ENCODE measurements at places on chromosomes 3 and 15.

- no peak for DNase-seq
Measured at GRCh38 chr3:123021996-123022510, 5.5 kb downstream of the SEMA5B start.

- no peak for DNase-seq
Measured at GRCh38 chr15:66046751-66047150, 177.5 kb downstream of the RAB11A start.

GRCh38 chr3:156148345-156148945 is 28.1 kb downstream of the KCNAB1 start:
- no peak for DNase-seq

DNA sequence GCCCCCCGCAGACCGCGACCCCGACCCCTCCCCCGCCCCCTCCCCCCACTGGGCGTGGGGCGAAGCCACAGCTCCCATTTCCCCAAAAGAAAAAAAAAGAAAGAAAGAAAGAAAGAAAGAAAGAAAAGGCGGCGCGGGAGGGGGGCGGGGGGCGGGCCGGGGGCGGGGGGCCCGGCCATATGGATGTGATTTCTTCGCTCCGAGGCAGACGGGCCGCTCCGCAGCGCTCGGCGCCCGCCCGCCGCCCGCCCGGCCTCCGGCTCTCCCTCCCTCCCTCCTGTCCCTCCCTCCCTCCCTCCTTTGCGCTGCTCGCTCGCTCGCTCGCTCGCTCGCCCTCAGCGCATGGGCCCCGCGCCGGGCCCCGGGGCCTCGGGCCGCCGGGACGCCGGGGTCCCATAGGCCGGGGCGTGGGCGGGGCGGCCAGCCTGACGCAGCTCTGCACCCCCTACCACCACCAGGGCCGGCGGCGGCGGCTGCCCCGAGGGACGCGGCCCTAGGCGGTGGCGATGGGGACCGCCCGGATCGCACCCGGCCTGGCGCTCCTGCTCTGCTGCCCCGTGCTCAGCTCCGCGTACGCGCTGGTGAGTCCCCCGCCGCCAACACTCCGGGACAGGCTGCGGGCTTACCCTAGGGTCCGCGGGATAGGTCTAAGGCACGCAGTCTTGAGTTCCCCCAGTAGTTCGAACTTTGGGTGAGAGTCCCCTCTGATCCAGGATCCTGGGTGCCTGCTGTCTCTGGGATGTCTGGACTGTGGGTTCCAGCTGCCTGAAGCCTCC is 5.7 kb downstream of the PTH1R start:
- no peak for DNase-seq

DNA sequence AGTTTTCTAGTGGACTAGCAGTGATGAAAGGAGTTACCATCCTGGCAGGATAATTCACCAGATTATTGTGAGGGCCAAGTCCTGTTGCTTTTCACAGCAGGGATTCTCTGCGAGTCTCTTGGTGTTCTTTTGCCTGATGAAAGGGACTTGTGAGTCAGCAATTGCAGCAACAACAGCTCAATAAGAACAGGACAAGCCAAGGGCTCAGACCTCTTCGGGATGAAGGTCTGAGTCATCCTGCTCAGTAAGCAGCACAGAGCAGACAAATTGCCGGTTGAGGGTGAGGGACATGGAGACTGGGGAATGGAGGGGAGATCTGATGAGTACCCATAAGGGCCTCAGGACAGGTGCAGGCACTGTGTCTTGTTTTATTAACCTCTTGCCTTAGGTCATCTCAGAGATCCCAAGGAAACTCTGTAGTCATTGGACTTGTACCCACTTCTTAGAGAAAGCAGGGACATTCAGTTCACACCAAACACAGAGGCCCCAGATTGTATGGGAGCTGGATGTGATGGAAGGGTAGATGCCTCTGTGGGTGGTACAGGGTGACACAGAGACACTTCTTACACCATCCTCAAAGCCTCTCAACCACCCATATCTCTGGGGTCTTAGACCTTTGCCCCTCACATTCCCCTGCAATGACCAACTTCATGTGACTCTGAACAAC is 173.8 kb upstream of the TLE3 start:
- DNase-seq: no peak

DNA sequence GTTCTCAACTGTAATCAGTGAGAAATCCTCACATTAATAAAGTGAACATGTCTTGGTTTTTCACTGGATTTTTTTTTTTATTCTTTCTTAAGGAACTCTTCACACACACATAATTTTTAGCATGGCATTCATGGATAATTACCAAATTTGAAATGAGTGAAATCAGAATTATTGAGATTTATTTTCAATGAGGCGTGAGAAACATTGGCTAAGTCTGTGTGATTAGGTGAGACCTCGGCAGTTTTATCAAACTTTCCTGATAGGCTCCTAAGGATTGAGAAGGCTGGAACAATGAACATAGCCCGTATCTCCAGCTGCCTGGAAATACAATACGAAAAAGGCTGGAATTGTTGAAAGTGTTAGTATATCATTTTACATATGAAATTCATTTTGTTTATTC is 35.5 kb downstream of the MDFIC2 start:
- DNase-seq: no peak

- no peak for DNase-seq
Measured at GRCh38 chr3:56375654-56376053, 92.6 kb downstream of the ERC2 start.

GRCh38 chr3:129783470-129783869 is 110.0 kb downstream of the TMCC1 start:
- DNase-seq: no peak

DNA sequence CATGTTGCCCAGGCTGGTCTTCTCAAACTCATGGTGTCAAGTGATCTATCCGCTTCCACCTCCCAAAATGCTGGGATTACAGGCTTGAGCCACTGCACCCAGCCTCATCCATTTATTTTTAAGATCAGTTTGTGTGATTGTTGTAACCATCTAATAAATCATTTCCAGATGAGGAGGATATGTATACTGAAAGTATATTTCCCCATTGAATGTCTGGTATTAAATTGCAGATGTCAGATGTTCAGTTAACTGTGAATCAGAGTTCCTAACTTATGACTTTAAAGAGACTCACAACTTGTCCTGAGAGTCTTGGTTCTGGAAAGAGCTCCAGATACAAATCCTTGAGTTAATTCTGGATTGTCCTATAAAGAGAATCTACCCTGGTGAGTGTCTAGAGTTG is 62.4 kb downstream of the TRIM71 start:
- no peak for DNase-seq

GRCh38 chr15:72160696-72161245 is 36.8 kb downstream of the GRAMD2A start:
- DNase-seq: no peak

- DNase-seq: no peak
Measured at GRCh38 chr15:76065245-76065644, 5.5 kb downstream of the TMEM266 start.

- DNase-seq: no peak
Measured at GRCh38 chr15:41926185-41927056, 32.6 kb upstream of the SPTBN5 start.

DNA sequence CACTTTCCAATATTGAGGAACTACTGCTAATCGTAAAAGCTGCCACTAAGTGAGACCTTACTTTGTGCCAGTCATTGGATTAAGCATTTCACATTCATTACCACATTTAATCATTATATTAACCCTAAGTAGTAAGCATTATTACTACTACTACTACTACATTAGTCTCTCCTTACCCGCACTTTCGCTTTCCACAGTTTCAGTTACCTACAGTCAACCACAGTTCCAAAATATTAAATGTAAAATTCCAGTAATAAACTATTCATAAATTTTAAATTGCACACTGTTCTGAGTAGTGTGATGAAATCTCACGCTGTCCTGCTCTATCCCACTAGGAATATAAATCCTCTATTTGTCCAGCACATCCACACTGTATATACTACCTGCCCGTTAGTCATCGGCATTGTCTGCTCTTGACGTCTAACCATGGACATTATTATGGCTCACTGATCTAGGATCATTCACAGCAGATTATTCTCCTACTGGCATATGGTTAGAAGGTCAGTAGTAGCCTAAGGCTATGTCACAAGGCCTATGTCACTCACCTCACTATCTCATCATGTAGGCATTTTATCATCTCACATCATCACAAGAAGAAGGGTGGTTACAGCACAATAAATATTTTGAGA is 121.1 kb downstream of the GSK3B start:
- no peak for DNase-seq

GRCh38 chr3:134932035-134932434 is 137.0 kb downstream of the EPHB1 start:
- DNase-seq: no peak

- DNase-seq: no peak
Measured at GRCh38 chr3:171959532-171960089, 79.8 kb upstream of the FNDC3B start.

GRCh38 chr15:39789736-39790135 is 7.1 kb upstream of the FSIP1 start:
- no peak for DNase-seq

DNA sequence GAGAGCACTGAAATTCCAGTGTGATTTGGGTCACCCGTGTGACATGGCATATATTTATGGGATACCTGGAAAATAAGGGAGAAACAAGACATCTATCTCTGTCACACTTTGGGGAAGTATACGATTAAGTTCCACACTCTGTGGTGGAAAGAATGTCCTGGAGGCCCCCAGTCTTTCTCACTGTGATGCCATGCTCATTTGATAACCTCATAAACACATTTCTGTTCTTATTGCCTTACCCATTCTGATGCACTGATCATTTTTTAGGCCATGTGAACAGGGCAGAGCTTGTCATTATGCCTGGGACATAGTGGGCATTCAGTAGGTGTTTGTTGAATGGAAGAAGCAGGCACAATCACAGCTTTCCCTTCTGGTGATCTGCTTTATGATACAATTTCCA is 349.4 kb upstream of the TPRG1 start:
- no peak for DNase-seq

- DNase-seq: peak; percentile 80
Measured at GRCh38 chr3:195863121-195864061, 45.0 kb downstream of the TNK2 start.

GRCh38 chr3:189945935-189946709 is 174.6 kb downstream of the P3H2 start:
- DNase-seq: no peak

DNA sequence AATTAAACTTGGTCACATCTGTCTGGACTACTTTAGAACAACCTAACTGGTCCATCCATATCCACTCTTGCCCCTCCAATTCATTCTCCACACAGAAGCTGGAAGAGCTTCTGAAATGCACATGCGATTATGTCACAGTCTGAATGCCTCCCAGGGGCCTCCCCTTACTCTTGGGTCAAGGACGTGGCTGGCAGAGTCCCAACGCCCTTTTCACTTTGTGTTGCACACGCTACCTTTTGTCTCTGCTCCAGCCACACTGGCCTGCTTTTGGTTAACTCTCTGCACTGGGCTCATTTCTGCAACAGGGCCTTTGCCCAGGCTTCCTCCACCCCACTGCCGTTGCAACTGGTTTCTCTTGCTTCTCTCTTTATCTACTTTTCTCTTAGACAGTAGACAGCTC is 245.2 kb downstream of the IL20RB start:
- no peak for DNase-seq

- DNase-seq: no peak
Measured at GRCh38 chr3:17431484-17432045, 310.9 kb downstream of the TBC1D5 start.

GRCh38 chr3:36606871-36607765 is 157.2 kb downstream of the DCLK3 start:
- DNase-seq: no peak

DNA sequence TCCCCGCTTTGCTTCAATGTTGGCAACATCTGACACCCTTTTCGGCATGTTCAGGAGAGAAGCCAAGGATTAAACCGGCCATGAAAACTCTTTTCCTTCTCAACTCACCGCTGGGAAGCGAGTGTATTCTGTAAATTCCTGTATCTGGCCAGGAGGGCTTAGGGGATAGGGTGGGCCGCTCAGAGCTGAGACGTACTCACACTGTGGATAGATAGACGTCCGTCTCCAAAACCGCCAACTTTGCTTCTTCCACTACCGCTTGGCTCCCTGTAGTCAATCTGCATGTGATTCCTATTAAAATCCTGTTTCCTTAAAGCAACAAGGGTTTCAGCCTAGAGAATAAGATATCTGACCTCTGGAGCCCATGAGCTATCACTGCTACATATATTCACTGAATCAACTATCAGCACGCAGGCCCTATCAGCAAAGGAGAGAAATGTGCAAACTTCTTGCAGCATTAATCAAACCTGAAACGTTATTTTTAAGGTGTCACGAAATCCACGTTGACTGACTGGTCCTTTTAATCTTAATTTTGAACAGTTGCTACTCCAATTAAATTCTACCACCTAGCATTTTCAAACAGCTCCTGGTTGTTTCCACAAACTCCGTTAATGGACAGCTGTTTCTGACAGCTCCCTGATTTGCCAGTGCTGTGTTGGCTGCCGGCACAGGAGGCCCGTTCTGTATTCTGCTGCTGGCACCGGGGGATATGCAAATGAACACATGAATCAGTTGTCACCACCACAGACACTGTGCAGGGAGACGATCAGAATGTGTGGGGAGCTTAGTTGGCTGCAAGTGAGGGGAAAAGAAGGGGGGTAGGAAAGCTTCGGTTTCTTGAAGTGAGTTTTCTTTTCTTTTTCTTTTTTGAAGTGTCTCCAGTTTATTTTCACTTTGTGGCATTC is 438.9 kb upstream of the ARRDC4 start:
- no peak for DNase-seq

DNA sequence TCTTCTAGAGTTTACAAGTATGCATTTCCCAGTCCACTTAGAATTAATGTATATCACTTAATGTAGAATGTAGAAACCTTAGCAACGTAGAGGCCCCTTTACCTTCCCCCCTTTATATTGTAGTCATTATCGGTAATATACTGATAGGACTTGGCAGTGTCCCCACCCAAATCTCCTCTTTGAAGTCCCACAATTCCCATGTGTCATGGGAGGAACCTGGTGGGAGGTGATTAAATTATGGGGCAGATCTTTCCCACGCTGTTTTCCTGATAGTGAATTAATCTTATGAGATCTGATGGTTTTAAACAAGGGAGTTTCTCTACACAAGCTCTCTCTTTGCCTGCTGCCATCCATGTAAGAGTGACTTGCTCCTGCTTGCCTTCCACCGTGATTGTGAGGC is 31.0 kb downstream of the ARL8B start:
- DNase-seq: no peak

DNA sequence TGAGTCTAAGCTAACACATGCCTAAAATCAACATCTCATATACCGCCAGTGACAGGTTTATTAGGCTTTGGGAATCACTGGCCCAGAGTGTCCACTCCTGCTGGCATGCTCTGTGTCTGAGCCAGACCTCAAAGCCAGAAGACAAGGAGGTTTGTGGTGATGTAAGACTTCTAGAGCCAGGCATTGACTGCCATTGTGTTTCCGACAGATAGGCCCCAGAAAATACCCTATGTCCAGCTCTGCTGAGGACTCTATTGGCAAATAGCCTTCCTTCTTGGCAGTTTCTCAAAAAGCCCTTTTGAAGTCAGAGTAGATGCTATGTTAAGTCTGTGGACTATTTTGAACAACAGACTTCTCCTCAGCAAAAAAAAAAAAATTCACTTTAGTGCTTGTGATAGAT is 181.9 kb upstream of the UBE2E1 start:
- DNase-seq: no peak
